Renal cortex interstitium (tissue), 15 donors: ENCODE measurements at places on chromosomes 3 and 15.
A peak's percentile ranks its signal among the peaks of the same experiment; 100 is the strongest.

DNA sequence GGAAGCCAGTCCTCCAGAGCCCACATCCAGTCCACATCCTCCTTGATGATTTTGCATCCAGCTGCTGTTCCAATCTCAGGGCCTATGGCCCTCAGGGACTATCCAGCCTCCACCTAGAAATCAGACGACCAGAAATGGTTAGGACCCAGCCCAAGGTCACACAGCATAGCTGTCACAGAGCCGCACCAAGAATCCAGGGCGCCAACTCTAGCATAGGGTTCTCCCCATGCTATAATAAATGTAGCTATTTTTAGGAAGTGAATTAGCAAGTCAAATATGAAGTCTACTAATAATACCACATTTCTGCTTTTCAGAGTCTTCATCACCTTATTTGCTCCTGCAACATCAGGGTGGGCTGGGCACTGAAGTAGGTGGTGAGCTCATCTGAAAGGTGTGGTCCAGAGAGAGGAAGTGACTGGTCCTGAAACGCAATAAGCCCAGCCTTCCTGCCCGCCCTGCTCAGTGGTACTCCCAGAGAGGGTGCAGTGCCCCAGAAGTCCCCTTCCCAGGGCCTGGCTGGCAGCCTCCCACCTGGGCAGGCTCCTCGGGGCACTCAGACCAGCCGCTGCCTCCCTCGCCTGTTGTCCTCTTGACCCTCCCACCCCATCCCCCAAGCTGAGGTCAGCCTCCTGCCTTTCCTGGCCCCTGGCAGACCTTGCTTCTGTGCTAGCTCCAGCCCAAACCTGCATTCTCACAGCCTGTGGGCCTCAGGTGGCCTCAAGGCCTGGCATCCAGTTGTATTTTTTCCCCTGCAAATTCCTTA lies 17.6 kb upstream of the CYP11A1 start:
- no peak for DNase-seq

DNA sequence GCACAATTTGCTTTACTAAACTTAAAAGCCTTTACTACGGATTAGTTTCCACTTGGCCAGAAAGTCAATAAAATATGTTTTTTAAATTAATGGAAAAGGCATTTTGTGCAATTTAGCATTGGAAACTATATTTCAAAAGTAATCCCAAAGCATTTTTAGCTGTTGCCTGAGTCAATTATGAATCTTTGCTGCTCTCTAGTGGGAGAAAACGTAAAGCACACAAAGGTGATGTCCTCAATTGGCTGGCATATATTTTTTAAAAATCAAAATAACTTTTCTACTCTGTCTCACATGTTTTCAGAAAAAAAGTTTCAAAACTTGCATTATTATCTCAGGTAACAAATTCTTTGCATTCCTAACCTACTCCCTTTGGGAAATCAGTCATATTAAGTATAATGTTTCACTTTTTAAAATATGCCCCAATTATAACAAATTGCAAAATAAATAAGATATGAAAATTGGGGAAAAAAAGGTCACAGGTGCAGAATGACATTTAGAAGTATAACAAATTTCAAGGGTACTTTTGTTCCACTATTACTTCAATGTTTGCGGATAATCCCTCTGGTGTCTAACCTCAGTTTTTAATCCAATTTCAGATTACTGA lies 47.2 kb upstream of the TEX55 start:
- peak; percentile 23 for DNase-seq

- peak; percentile 87 for DNase-seq
These were observed 96.5 kb downstream of the LIPC start for GRCh38 chr15:58528188-58528870.

GRCh38 chr3:179837374-179837773 lies 184.5 kb downstream of the USP13 start:
- DNase-seq: no peak

- DNase-seq: no peak
These were observed 8.6 kb upstream of the ISG20 start for GRCh38 chr15:88630141-88630721.

DNA sequence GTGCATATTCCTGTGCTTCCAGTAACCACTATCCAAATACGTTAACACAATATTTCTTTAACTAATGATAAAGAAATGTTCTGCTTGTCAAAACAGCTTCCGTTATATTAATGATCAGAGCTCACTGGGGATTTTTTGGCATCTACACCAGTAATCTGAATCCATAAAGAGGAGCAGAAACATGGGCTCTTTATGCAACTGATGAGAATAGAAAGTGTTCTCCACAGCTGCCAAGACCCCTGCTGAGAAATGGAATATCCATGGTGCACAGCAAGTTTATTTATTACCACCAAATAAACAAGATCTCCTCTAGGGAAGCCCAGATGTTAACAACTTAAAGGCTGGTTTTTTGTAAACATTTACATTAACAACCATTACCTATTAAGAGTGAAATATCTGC lies 54.5 kb downstream of the ALDH1A2 start:
- DNase-seq: no peak

GRCh38 chr3:156014489-156014888 lies 105.9 kb upstream of the KCNAB1 start:
- DNase-seq: no peak

DNA sequence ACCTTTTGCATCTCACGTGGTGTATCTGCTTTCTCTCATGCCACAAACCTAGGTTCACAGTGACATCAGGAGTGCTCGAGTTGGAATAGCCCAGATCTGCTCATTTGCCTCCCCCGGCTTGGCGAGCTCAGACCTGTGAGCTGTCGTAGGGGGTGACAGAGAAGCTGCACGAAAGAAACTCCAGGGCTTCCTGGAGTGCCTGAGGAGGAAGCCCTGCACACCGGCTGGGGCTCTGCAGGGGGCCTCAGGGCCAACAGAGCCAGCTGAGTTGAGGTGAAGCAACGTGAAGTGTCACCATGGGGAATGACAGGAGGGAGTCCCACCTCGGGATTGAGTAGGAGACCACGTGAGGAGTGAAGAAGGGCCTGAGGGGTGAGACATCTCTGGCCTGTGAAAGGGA lies 62.5 kb downstream of the RPN1 start:
- DNase-seq: no peak

DNA sequence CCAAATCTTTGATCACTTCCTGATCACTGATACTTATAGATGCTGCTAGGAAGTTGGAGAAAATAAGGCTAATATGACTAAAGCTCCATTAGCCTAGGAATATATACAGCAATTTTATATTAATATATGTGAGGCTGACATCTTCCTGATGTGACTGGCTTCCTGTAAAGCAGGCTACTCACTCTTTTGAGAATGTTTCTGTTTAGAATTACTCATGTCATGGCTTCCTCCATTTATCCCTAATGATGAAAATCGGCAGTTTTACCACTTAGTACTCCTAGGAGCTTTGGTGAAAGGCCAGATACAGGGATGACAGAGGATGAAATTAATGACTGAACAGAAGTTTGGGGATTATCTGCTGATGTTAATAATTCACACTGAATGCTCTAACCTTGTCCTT lies 3.9 kb upstream of the MAP1A start:
- no peak for DNase-seq

GRCh38 chr3:181929501-181929900 lies 217.8 kb downstream of the SOX2 start:
- DNase-seq: no peak

DNA sequence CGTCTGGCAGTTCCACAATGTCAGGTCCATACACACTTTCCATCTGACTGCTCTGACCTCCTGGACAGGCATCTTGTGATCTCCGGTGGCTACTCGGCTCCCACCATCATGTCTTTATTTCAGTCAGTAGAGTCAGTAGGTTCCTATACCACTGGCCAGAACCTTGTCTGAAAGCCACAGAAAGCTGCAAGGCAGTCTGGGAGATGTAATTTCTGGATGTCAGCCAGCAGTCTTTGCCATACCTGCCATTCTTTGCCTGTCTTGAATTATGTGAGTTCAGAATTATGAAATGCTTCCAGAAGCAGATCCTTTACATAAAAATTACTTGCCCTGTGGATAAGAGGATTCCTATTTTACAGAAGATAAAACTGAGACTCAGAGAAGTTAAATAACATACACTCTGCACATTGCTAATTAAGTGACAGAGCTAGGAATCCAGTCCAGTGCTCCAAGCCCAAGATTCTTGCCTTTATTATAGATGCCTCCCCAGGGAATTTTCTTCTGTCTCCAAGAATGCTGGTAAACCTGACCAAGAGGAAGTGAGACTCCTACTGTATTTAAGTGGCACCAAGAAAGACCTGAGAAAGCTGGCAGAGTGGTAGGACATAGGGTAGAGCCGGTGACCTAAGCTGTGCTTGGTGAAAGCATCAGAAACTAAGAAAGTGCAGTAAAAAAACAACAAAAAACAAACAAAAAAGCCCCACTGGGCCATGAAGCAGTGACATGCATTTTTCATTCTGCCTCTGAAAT lies 75.6 kb downstream of the IQCH start:
- no peak for DNase-seq

GRCh38 chr15:78937132-78937739 lies 7.6 kb downstream of the CTSH start:
- no peak for DNase-seq

DNA sequence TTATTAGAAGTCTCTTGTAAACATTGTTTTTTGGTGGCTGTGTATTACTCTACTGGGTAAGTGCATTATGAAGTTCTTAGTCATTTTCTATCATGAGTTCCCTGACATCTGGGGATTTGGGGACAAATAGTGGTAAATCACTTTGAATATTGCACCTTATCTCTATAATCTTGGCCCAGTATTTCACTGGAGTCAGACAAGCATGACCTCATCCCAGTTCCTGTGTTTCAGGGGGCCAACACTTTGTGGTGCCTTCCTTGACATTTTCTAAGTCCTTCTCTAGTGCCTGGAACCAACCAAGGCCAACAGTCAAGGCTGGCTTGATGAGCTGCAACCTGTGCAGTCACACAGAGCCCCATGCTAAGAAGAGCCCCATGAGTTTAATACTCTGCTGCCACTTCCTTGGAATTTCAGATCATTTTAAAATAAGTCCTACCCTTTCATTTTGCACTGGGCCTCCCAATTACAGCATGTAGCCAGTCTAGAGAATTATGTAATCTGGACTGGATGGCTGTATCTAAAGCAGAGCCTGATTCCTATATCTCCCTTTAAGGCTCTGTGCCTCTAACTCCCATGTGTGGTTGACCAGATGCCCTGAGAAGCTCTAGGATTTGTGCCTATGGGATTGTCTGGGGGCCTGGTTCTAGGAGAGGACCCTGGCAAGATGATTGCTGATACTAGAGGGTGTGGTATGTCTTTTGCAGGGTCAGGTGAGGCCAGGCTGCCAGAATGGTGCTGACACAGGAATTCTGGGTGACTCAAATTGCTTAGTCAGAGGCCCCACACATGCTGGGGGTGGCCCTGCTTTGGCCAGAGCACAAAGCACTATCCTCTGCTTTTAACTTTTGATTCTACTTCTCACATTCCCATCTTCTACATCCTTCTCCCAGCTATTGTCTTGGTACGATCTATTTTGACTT lies 319.6 kb upstream of the TBC1D5 start:
- no peak for DNase-seq

DNA sequence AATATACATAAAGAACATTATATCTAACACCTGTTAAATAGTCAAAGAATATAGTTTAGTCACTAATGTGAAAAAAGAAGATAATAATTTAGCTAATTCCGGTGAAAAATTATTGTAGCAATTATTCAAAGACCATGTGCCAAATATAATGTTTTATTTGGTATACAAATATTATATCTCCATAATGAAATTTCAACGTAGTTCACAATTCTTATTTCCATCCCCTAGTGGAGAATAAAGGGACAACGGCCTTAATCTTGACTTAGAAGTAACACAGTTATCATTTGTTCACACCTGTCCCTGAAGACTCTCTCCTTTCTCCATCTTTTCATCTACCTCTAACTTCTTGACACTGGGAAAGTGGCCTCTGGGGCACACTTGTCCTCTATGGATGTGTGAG lies 213.4 kb downstream of the ERC2 start:
- no peak for DNase-seq

GRCh38 chr3:5423076-5423475 lies 235.6 kb downstream of the EDEM1 start:
- DNase-seq: no peak

- DNase-seq: no peak
These were observed 193.0 kb upstream of the RARB start for GRCh38 chr3:25235031-25235430.

DNA sequence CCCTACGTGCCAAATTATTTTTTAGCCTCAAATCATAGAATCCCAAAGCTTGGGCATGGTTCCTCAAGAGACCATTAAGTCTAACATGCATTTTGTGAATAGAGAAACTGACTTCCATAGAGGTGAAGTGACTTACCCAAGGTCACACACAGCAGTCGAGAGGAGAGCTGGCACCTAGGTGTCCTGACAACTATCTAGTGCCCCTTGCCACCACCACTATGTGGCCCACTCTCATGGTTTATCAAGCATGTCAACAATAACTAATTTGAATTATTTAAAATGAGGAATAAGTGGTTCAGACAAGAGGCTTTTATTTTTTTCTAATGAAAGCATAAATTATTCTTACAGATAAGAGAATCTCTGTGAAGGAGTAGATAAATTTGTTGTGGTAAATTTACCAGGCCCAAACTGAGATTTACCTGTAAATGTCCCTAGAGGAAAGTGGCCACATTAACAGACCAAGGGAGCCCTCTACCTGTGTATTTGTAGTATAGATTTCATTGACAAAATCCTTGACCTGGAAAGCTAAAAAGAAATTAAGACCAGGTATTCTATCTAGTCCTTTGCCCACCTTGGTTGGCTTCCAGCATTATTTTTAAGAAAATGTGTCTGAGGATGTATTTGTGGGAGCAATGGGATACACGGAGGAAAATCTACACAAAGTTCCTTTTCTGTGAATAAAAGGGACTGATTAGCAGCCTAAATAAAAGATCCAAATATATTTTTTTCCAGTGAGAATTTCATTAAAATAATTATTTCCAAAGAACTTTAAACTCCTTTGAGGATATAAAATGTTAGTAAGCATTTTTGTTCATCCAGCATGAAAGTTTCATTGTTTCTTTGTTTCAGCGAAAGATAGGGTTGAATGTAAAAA lies 49.1 kb downstream of the IQCH start:
- DNase-seq: no peak

DNA sequence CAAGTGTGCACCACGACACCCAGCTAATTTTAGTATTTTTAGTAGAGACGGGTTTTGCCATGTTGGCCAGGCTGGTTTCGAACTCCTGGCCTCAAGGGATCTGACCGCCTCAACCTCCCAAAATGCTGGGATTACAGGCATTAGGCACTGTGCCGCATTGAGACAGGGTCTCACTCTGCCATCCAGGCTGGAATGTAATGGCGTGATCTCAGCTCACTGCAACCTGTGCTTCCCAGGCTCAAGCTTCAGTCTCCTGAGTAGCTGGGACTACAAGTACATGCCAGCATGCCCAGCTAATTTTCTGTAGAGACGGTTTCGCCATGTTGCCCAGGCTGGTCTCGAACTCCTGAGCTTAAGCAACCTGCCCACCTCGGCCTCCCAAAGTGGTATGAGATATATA lies 51.6 kb downstream of the ACAD9 start:
- DNase-seq: no peak

DNA sequence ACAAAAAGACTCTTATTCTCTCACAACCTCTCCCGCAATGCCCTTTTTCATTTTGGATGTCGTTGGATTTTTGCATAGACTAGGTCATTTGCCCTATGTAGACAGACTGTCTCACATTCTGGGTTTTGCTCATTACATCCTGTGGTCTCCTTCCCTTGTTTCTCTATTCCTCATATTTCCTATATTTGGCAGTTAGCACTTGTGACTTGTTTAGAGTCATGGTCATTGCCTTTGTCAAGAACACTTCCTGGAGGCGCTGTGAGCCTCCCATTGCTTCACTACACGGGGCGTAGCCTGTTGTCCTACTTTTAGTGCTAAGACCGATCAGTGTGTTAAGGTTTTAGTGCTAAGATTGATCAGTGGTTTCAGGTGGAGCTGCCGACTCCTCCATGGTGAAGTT lies 16.1 kb upstream of the TATDN2 start:
- DNase-seq: no peak
